Fibroblast of skin of back (primary cell): ENCODE measurements at places on chromosomes 16 and 17.

GRCh38 chr16:17261197-17261858, 209.4 kb downstream of the XYLT1 start:
- DNase-seq = no peak

GRCh38 chr17:15319452-15320010, 21.9 kb downstream of the TEKT3 start:
- DNase-seq = no peak

DNA sequence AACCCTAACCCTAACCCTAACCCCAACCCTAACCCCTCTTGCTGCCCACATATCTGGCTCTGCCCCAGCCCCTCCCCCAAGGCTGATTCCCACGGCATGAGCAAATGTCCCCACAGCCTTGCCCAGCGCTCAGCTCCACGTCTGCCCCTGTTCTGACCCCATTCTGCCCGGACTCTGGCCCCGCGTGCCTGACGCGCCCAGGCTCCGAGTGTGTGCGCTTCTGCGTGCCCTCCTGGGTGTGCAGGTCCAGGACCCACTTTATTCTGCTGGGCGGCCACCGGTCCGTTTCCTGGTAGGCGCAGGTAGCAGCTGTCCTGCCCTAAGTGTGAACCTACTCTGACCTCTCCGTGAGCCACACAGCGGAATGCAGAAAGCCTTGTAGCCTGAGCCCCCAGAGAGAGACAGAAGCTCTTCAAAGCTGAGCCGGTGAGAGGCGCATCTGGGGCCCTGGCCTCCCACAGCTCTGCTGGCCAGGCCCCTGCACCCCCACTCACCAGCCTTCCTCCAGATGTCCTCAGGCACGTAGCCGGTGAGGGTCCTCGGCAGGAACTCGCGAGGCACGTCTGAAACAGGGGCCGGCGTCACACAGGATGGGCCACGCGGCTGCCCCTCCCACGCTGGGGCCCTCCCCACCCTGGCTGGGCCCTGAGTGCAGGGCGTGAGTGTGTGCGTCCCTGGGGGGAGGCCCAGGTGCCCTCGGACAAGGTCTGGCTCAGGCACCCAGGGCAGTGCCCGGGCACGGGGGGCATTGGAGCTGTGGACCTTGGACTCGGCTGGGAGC, 14.0 kb upstream of the PABPN1L start:
- DNase-seq = no peak

DNA sequence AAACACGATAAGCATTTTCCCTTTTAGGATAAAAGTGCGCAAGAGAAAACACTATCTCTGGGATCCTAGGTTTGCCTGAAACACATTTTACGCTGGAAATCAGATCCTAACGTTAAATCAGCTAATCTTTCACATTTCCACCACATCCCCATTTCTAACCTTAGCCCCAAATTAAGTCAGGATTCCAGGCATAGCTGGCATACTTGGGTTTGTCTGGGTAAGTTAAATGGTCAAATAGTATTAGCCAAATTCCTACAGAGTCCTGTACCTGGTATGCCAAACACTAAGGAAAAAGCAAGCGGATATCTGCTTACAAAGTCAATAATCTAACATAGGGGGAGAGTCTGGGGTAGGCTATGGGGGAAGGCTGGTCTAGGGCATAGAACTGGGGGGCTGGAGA, 557.4 kb upstream of the ZFHX3 start:
- peak; percentile 1 for DNase-seq

GRCh38 chr16:61820398-61820797, 215.8 kb downstream of the CDH8 start:
- peak; percentile 47 for DNase-seq

DNA sequence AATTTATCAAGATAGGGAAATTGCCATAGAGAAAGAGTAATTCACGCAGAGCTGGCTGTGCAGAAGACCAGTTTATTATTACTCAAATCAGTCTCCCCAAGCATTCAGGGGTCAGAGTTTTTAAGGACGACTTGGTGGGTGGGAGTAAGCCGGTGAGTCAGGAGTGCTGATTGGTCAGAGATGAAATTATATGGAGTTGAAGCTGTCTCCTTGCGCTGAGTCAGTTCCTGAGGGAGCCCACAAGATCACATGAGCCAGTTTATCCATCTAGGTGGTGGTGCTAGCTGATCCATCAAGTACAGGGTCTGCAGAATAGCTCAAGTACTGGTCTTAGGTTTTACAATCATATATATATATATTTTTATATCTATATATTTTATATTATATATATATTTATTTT, 6.0 kb upstream of the AQP8 start:
- peak; percentile 30 for DNase-seq

DNA sequence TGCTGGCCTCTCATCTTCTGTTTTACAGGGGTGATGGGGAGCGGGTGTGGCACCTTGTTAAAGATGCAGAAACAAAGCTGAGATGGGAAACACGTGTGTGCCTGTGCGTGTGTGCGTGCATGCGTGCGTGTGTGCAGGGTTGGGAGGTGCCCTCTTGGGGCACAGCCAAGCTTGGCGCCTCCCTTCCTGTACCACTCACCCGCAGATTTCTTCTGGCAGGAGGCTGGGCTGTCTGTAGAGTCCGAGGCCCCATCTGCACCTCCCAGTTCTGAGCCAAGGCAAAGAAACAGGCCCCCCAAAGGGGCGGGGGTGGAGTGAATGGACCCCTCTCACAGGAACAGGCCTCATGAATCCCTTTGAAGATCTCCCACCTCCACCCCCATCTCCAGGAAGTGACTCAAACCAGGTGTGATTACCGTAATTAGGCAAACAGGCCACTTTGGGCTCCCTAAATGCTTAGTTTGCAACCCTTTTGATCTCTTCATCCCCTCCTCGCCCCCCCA, 20.9 kb downstream of the TNS4 start:
- peak; percentile 67 for DNase-seq

DNA sequence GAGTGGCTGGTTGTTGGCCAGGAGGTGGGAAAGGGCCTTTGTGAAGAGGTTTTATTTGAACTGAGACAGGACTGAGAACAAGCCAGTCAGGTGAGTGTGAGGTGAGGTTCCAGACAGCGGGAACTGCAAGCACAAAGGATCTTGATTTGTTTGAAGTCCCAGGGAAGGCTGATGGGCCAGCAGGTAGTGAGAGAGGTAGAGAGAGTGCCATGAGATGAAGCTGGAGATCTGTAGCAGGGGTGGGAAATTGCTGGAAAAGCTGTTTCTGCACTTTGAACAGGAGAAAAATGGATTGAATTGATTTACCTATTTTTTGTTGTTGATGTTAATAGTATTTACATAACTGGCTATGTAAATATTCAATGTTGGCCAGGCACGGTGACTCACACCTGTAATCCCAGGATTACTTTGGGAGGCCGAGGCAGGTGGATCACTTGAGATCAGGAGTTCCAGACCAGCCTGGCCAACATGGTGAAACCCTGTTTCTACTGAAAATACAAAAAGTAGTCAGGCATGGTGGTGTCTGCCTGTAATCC, 7.7 kb upstream of the DCTPP1 start:
- DNase-seq = no peak

DNA sequence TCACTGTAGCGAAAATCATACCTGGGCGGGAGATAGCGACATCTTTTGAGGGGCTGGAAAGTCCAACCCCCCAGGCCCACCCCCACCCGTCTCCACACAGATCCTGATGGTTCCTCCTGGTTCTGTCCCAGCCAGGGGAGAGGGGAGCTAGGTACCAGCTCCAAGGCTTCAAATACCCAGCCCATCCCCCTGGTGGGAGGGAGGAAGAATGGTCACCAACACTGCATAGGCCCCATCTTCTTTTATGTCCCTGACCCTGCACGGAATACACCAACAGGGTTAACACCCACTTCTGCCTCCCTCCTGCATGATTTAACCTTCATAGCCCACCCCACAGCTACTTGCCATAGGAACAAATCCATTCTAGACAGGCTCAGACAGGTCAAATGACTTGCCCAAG, 9.3 kb downstream of the HAP1 start:
- no peak for DNase-seq

DNA sequence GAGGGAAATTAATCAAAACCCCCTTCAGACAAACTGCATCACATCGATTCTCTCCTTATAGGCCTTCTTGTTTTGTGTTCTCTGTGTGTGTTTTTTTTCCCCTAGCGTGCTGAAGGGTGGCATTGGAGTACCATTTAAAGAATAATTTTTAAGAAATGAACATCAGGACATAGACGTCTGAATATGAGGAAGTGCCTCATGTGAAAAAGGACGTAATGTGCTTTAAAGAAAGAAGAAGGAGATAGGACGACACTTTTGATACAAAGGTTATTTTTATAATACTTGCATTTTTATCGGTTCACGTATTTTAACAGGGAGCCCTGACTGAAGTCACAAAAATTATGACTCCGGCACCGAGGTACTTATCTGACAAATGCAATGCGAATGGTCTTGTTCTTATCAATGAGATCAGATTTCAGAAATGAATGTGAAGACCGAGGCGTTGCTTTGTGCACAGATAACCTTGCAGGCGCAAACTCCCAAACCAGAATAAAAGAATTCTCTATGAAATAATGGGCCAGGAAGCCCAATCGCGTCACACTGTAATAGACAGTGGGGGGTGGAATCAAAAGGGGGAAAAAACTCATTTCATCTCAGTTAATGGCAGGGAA, 606.3 kb downstream of the MAF start:
- no peak for DNase-seq
